IgD-negative memory B cell (primary cell): ENCODE measurements at places on chromosomes 7 and 10. TPM values are rescaled to one million over a fixed set of nuclear protein-coding genes. Genes with fewer than 3 reads are reported as not detected.

DRGX gene
- not detected for polyA plus RNA-seq

CELF2 gene
- 142 TPM for polyA plus RNA-seq

NAT16 gene
- not detected for polyA plus RNA-seq

HECW1 gene
- not detected for polyA plus RNA-seq

PRSS1 gene
- not detected for polyA plus RNA-seq

TRIM4 gene
- 30.2 TPM for polyA plus RNA-seq

STEAP4 gene
- polyA plus RNA-seq, result 0.09 TPM

SLC39A12 gene
- polyA plus RNA-seq, result not detected
